ENCODE measurements at places on chromosomes 1 and 21.

DNA sequence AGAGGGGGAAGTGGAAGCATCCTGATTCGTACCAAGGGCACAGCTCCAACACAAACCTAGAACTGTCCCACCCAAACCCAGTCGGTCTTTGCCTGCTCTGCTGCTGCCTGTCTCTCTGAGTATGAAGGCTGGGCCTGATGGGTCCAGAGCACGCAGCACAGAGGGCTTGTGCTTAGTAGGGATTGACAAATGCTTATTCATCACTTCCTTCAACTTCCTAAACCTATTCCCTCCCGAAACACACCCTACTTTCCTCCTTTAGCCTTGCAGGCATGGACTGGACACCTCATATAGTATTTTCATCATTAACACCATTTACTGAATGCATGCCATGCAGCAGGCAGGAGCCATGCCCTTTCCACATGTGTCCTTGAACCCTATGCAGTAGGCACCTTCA lies 31.3 kb downstream of the FOXO6 start:
- DNase-seq = no peak

- peak; percentile 83 for DNase-seq
Observed at GRCh38 chr1:1157426-1157913, 16.2 kb upstream of the TTLL10 start.

DNA sequence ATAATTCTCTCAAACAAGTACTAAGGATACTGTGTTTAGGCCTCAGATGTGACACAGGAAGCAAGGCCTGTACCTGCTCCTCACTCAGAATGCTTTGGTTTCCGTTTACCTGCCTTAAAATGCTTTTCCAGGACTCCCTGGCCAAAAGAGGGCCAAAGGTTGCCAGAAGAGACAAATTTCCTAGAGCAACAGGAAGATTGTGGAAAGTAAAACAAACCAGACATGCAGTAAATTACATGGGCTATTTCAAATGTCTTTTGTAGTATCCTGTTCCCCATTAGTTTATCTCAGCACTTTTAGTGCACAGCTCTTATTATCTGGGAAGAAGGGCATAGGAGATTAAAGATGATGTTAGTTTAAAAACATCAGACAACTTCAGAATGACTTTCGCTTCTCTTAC lies 280.0 kb downstream of the NFIA start:
- no peak for DNase-seq

GRCh38 chr21:43675871-43676270 lies 16.5 kb downstream of the RRP1B start:
- DNase-seq = no peak

All from right hindlimb (tissue), 1 donor.